Dermis blood vessel endothelial cell (primary cell): ENCODE measurements at places on chromosomes 12 and 14. TPM values are rescaled to one million over a fixed set of nuclear protein-coding genes. Genes with fewer than 3 reads are reported as not detected.

DNA sequence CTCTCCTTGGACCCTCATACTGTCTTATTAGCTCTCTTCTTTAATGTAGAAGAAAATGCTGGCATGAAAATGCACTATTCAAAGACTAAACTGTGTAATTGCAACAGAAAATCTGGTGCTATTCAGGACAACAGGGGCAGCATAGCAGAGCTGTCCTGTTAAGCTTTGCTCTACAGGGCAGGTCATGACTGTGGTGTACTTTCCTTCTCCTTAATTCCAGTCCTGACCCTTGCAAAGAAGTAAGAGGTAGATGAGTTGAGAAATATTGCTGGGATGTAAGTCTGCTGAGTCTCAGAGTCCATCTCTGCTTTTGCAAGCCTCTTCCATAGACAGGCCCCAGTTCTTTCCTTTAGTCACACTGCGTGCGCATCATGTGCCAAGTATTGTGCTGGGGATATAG lies 52.6 kb upstream of the STK38L start:
- DNase-seq, result no peak

The HAL gene
- 0.14 and 0.17 TPM in 2 replicates for total RNA-seq

DNA sequence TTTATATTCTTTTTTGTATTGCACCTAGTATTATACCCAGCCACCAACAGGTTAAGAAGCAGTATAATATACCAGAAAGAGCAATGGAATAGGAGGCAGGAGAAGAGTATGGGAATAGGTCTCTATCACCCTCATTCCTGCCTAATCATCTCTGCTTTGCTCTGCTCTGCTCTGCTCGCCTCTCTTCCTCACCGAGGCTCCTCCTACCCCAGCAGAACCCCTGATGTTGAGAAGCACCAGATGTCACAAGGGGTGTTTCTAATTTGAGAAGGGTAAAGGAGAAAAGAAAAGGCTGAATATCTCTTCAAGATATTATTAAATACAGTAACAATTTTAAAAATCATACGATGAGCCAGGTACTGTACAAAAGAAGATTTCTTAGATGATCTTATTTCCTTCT lies 89.0 kb downstream of the STON2 start:
- DNase-seq, result no peak

DNA sequence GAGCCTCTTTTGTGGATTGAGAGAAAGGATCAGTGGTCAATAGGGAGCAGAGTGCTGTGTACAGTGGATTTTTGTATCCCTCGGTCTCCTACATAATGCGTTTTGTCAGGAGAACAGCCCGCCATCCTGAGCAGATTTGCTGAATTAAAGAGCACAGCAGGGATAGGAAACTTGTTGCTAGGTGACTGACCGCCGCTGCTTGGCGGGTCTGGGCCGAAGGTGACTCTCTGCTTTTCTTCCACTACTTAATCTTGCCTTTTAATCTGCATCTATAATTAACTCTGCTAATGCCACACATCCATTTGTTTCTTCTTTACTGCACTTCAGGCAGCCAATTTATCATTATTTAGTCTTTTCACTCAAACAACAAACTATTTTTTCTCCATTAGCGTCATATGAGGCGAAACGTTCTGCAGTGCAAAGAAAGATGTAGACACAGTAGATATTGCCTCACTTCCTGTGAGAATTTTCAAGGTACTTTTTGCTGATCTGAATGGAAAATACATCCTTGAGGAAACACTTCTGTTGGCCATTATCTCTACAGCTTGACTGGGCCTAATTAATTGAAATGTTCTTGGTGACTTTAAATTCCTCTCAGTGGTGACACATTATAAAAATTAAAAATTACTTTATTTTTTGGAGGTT lies 108.0 kb downstream of the PPM1A start:
- no peak for DNase-seq

- no peak for DNase-seq
These were observed 57.0 kb downstream of the OTOGL start for GRCh38 chr12:80156306-80156705.

GRCh38 chr12:115259968-115260747 lies 576.2 kb upstream of the TBX3 start:
- DNase-seq, result no peak

GRCh38 chr12:27052176-27052575 lies 29.8 kb downstream of the MED21 start:
- DNase-seq, result no peak

DNA sequence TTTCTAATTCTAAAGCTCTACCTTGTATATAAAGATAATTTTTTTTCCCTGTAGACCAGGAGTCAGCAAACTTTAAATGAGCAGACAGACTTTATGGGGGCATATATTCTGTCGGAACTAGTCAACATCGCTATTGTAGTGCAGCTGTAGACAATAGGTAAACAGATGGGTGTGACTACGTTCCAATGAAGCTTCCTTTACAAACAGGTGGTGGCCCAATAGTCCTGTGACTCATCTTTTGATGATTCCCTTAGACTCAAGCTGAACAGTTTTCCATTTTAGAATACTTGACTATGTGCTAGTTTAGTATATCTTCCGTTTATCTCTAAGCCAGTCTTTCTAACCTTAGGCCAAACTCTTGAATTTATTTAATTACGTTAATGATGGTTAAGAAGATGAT lies 16.3 kb downstream of the MUCL1 start:
- DNase-seq, result no peak

GRCh38 chr14:27613102-27613501 lies 1015.3 kb upstream of the NOVA1 start:
- no peak for DNase-seq

- no peak for DNase-seq
These were observed 42.4 kb downstream of the OVCH1 start for GRCh38 chr12:29455087-29455486.

The TEAD4 gene
- total RNA-seq, result 24.7 and 36.2 TPM in 2 replicates

- DNase-seq, result no peak
These were observed 413.8 kb upstream of the TMTC1 start for GRCh38 chr12:30197392-30198057.

DNA sequence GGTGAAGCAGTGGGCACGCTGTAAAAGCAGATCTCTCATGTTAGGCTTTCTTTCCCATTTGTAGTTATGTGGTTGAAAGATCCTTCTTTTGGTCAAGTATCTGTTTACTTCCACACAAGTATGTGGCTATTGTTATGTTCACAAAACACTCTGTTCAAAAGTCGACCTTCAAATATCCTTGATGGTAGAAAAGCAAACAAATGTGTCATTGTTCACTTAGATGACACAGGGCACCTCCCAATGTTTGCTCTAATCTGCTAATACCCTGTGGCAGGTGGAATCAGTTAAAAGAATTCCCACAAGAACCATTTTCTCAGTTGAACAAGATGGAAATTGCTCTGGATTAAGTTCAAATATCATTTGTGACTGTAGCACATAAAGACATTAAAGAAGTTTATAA lies 43.6 kb upstream of the NAA30 start:
- DNase-seq, result no peak

The LYZ gene
- not detected in 2 replicates for total RNA-seq

GRCh38 chr12:116662612-116663144 lies 75.2 kb downstream of the SPRING1 start:
- peak; percentile 41 for DNase-seq

The ADAMTS20 gene
- total RNA-seq, result not detected in 2 replicates

GRCh38 chr12:11171969-11172675 lies 1.1 kb downstream of the SMIM10L1 start:
- peak; percentile 45 for DNase-seq

- no peak for DNase-seq
These were observed 33.7 kb downstream of the ITPK1 start for GRCh38 chr14:93081876-93082570.

The FGF23 gene
- total RNA-seq, result not detected in 2 replicates

GRCh38 chr14:95527387-95528002 lies 7.4 kb upstream of the GLRX5 start:
- peak; percentile 77 for DNase-seq

DNA sequence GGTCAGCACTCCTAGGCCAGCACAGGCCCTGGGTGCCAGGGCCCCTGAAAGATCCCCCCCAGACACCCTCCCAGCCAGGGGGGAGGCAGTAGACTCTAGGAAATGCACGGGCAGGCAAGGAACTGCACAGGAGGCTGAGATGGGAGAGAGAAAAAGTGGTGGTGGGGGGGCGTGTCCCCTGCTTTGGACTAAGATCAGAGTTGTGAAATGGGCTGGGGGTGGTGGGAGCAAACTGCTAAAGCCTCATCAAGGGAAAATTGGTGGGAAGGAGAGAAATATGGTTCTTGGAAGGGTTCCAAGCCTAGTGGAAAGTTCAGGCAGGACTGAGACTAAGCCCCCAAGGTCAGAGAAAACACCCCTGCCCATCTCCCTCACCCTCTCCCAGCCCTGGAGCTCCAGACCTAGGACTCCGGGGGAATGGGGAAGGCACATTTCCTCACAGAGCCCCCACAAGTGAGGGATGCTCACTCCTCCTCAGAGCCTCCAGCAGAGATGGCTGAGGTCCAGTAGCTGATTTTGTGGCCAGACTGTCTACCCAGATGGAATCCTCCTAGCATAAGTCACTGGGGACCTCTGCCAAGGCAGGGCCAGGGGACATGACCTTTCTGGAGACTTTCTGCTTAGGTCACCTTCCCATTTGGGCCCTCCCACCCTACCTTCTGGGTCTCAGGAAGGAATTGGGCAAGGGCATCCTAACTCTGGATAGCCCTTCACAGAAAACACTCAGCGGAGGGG lies 29.8 kb downstream of the FIGNL2 start:
- no peak for DNase-seq

The CD69 gene
- 0.23 and 1.5 TPM in 2 replicates for total RNA-seq

The DAO gene
- under 0.01 TPM in 1 of 2 replicates, not detected in the other for total RNA-seq
